ENCODE measurements at places on chromosomes 7 and 10.

- DNase-seq: no peak
These were observed 40.0 kb downstream of the KCTD7 start for GRCh38 chr7:66668677-66669076.

DNA sequence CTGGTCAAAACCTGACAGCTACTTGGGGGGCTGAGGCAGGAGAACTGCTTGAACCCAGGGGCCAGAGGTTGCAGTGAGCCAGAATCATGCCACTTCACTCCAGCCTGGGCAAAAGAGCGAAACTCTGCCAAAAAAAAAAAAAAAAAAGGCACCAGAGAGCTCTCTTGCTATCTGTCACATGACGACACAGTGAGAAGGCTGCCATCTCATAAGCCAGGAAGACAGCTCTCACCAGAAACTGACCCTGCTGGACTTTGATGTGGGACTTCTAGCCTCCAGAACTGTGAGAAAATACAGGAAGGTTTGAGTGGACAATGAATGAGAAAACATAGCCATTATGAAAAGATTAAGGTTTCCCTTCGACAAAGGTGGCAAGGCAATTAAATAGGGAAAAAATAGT, 51.1 kb upstream of the KCNIP2 start:
- no peak for DNase-seq

GRCh38 chr10:50432211-50433009, 181.1 kb upstream of the ASAH2 start:
- no peak for DNase-seq

- no peak for DNase-seq
These were observed 7.4 kb upstream of the ZMYND11 start for GRCh38 chr10:127612-128432.

GRCh38 chr10:52639652-52640051, 132.9 kb downstream of the MBL2 start:
- no peak for DNase-seq

- no peak for DNase-seq
These were observed 10.7 kb upstream of the RHBDD2 start for GRCh38 chr7:75868153-75868552.

DNA sequence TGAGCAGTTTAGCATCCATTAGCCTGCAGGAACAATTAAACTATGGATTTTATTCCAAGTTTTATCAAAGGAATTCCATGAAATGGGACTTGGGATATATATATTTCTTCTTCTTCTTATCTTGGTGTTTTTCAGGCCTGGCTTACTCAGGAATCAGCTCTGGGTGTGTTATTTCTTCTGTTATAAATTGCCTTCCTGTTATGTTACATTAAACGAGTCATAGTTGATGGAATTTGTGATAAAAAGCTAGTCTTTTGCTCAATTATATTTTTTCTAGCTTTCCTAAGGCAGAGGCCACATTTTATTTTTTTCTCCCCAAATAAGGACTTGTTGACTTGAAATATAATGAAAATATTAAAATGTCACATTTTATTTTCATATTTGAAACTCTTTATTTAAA, 141.3 kb downstream of the EPC1 start:
- DNase-seq: no peak

GRCh38 chr7:35553519-35553918, 141.4 kb downstream of the HERPUD2 start:
- DNase-seq: no peak

- DNase-seq: no peak
These were observed 5.6 kb downstream of the TPK1 start for GRCh38 chr7:144830024-144830785.

- no peak for DNase-seq
These were observed 74.1 kb downstream of the VWA2 start for GRCh38 chr10:114313139-114313538.
